ENCODE measurements at places on chromosomes 7 and 10.
A peak's percentile ranks its signal among the peaks of the same experiment; 100 is the strongest.

GRCh38 chr10:111830359-111830758 is 353.2 kb downstream of the GPAM start:
- DNase-seq = no peak

DNA sequence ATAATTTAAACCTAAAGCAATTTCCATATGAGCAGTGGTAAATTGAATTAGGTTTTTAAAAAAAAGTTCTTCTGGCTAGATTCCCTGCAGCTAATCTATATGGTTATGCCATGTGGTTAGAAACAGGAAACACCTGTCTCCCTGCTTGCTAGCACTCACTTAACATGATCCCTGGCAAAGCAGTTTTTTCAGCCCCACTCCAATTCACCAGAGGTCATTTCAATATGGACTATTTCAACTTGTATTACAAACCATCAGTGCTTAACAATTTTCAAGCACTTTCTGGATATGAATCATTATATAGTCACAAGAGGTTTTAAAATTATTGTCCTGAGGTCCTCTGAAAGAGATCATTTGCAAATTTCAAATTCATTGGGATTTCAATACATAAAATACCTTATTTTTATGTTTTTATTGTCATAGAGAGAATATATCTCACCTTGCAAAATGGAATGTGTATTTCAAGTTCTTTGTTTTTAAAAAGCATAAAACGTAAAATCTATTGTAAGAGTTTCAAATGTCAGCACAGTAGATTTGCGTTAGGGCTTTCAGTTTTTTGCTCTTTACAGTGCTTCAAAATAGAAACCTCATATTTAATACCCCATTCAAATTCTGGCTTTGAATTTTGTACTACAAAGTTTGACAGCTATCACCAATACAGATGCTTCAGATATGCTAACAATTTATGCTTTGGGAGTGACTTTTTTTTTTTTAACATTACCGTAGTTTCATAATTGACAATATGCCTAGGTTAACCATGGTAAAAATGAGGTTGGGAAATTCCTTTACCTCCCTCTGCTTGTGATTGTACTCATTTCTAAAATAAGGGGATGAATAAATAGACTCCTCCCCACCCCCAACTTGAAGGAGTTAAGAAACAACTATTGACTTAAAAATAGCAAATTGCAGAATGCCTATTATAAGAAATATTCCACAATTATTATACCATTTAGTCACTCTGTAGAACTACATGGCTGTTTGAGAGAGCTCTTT is 117.5 kb upstream of the HGF start:
- DNase-seq = peak; percentile 10

DNA sequence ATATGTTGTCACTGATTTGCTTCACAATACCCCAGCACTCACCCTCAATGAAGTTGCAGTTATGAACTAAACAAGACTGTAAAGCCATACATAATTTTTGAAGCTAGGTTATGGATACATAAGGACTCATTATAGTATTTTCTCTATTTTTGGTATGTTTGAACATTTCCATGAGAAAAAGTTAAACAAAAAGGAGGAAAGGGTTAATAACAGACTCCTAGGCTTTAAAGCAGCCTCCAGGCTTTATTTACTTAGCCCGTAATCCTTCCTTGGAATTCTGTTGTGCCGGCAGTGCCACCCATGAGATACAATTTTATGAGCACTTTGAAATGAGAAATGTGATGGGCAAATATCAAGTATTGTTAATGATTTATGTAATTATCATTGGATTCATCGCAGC is 2.1 kb upstream of the DENND11 start:
- DNase-seq = no peak

- no peak for DNase-seq
Measured at GRCh38 chr10:124648738-124649137, 95.4 kb downstream of the FAM53B start.

- no peak for DNase-seq
Measured at GRCh38 chr10:47092376-47092775, 181.1 kb downstream of the PTPN20 start.

DNA sequence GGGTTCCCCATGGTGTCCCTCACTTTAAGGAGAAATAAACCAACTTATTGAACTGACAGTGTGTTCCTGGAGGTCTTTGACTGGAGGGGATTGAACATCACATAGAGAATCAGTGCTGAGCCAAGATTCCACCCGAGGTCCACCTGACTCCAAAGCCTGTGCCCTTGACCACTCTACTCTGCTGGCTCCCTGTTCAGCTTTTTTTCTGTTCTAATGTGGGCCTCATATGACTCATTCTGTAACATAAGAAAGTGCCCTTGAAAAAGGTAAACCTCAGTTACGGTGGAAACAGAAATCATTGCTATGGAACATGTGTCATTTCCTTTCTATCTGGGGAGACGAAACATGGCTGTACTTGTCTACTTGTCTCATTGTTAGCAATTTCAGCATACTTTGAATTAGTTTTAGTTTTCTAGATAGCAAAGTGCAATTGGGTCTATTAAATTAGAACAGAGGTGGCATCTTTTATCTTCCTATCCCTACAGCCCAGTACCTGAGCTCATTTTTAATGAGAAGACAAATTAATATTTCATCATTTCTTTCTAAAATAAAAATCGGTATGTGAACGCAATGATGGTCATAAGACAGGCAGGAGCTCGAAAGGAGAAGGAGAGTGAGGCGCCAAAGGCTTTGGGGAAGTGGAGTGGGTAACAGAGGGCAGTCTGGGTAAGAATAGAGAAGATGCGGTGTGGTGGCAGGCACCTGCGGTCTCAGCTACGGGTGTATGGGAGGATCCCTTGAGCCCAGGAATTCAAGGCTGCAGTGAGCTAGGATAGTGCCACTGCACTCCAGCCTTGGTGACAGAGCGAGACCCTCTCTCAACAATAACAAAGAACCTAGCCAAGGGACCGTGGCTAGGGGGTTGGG is 1.5 kb downstream of the GSDME start:
- DNase-seq = no peak

GRCh38 chr7:157805713-157806112 is 468.9 kb downstream of the DNAJB6 start:
- DNase-seq = no peak

DNA sequence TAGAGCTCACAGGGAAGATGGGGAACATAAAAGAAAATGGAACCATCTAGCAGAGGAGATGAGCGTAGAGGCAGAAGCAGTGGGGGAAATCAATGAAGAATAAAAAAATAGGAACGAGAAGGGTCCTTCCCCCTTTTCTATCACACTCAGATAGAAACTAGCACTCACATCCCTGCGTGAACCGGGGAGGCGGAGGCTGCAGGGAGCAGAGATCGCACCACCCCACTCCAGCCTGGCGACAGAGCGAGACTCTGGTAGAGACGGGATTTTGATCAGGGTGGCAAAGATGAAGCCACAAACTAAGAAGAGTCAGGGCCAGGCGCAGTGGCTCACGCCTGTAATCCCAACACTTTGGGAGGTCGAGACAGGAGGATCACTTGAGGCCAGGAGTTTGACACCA is 64.7 kb upstream of the ECHDC3 start:
- no peak for DNase-seq

- peak; percentile 8 for DNase-seq
Measured at GRCh38 chr10:60964257-60965235, 20.6 kb upstream of the RHOBTB1 start.

GRCh38 chr7:155741805-155742204 is 70.5 kb downstream of the SHH start:
- no peak for DNase-seq

DNA sequence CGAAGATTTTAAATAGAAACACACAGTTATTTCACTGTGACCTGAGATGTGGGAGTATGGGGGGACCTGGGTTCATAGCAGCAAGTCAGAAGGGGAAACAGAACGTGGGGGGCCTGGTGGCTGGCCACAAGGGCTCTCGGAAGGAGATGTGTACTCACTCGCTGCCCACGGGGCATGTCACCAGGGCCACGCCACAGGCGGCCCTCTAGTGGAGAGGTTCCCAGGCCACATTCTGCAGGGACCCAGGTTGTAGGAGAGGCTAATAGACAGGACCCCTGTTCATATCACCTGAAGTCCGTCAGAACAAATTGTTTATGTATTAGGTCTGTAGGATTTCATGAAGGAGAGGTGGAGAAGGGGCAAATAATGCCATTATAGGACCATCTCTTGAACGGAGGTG is 25.1 kb upstream of the SVOPL start:
- no peak for DNase-seq

- no peak for DNase-seq
Measured at GRCh38 chr7:104963378-104963990, 50.5 kb upstream of the KMT2E start.

GRCh38 chr7:20790375-20790774 is 3.7 kb upstream of the SP8 start:
- DNase-seq = no peak

DNA sequence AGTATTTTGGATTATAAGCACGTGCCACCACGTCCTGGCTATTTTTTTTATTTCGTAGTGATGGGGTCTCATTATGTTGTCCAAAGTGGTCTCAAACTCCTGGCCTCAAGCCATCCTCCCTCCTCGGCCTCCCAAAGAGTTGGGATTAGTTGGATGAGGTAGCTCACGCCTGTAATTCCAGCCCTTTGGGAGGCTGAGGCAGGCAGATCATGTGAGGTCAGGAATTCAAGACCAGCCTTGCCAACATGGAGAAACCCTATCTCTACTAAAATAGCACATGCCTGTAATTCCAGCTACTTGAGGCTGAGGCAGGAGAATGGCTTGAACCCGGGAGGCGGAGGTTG is 21.8 kb upstream of the YWHAG start:
- no peak for DNase-seq

GRCh38 chr10:113463777-113464176 is 89.1 kb upstream of the HABP2 start:
- no peak for DNase-seq

- DNase-seq = no peak
Measured at GRCh38 chr7:43249823-43250145, 137.3 kb downstream of the HECW1 start.

- DNase-seq = no peak
Measured at GRCh38 chr10:87987206-87987605, 123.8 kb downstream of the PTEN start.

DNA sequence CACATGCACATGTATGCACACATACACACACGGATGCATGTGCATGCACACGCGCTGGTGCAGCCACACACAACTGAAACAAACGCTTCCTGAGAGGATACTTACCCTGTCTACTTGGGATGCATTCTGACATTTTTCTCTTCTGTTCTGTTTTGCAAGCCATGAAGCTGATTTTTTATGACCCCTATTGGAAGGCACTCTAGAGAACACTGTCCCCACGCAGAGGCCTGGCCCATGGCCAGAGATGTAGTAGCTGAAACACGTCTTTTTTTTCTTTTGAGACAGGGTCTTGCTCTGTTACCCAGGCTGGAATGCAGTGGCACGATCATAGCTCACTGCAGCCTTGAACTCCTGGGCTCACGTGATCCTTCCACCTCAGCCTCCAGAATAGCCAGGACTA is 47.9 kb downstream of the VWA2 start:
- DNase-seq = no peak

- no peak for DNase-seq
Measured at GRCh38 chr7:38186593-38187314, 8.7 kb downstream of the STARD3NL start.

DNA sequence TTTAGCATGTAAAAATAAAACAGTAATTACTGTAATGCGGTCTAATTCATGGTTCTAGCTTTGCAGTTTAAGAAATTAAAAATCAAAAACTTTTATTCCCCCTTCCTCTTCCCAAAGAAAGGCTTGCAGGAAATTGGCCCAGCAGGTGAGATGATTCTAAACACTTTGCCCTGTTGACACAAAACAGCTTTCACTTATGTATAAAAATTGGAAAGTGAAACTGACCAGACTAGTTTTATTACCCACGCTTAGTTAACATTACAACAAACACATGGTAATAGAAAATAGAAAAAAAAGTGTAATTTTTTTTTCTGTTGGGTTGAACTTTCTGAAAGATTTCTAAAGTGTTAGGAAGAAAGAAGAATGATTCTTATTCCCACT is 1.2 kb upstream of the CCDC6 start:
- DNase-seq = no peak

DNA sequence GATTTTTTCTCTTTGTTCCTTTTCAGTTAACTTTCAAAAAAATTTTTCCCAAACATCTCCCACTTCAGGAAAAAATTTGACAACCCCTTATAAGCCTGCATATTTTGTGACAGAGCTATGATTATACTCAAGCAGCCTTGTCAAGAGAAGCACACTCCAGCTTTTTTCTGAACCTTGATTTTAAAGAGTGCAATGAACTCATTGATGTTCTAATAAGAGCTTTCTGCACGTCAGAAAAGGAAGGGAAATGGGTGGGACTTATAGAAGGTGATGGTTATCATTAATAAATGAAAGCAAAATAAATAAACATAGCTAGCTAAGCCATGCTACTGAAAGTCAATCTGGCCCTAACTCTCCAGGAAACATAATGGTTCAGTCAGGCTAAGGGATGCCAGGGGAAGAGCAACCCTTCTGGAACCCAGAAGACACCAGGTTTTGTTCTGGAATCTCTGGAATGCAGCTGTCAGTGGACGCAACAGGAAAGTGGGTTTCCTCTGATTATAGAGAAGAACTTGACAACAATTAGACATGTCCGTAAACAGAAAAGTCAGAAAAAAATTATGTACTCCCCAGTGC is 76.1 kb downstream of the NHLRC2 start:
- DNase-seq = no peak

- DNase-seq = no peak
Measured at GRCh38 chr7:132547821-132548220, 28.4 kb downstream of the PLXNA4 start.

DNA sequence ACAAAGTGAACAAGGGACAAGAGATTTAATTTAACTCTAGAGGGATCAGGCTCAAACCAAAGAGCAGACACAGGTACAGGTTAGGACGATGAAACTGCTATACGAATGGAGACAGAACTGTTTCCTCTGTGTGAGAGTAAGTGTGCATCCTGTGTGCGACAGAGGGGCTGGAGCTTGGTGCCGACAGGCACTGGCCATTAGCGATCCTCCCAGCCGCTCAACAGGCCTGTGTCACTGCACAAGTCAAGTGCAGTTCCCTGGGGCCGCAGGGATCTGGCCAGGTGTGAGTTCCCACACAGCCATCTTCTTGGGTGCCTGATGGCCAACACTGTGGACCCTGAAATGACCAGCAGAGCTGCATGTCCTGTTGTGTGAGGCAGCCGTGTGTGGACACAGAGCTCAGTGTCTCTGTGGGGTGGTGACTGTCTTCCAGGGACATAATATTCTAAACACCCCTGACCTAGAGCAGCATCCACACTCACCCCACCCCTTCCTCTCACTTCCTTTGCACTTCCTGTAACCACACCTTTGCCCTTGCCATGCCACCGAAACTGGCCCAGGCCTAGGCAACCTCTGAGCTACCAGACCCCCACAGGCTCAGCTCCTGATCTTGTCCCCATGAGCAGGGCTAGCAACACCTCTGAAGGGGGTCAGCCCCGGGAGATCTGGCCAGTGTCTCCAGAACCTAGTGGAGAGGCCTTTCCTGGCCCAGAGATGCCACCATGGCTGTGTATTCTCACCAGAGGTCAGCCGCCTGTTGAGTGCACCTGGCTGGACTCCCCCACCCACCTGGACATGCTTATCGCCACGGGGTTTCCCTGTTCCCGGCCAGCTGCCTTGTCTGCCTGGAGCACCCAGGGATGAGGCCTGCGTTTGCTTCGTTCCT is 11.7 kb upstream of the TBRG4 start:
- DNase-seq = no peak

GRCh38 chr7:158613481-158613880 is 25.9 kb upstream of the PTPRN2 start:
- peak; percentile 42 for DNase-seq

- DNase-seq = no peak
Measured at GRCh38 chr7:1377111-1377909, 82.0 kb downstream of the MICALL2 start.

- DNase-seq = no peak
Measured at GRCh38 chr10:34711500-34711899, 103.6 kb downstream of the PARD3 start.

- no peak for DNase-seq
Measured at GRCh38 chr10:79405221-79405994, 40.0 kb downstream of the ZCCHC24 start.

Data from NCI-H2171 (cell line).